ELR (cell line): ENCODE measurements at places on chromosomes 4 and X.

DNA sequence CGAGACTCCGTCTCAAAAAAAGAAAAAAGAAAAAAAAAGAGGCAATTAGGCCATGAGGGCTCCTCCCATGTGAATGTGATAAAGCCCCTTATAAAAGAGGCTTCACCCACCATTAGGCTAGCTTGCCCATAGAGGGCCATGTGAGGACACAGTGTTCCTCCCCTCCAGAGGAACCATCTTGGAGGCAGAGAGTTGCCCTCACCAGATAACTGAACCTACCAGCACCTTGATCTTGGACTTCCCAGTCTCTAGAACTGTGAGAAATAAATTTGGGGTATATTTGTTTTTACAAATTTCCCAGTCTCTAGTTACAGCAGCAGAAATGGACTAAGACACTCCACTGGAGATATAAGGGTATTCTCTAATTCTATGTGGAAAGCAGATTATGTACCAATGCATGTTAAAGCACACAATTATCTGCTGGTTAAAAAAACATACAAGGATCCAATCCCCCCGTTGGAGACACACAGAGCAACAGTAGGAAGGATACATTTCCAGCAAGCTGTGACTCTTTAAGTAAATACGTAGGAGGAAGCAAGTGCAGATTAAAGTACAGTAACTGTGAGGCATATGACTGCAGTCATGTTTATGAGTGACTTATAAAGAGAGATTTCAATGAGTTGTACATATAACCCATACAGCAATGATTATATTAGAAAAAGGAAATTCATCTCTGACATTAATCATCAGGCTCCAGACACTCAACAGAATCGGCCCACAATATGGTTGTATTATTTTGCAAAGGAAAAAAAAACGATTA is 21.4 kb downstream of the SH3RF1 start:
- DNase-seq, result peak; percentile 52

- DNase-seq, result no peak
Measured at GRCh38 chrX:10110316-10110935, 46.3 kb upstream of the CLCN4 start.

GRCh38 chr4:2860391-2861348 is 17.0 kb downstream of the ADD1 start:
- DNase-seq, result no peak

DNA sequence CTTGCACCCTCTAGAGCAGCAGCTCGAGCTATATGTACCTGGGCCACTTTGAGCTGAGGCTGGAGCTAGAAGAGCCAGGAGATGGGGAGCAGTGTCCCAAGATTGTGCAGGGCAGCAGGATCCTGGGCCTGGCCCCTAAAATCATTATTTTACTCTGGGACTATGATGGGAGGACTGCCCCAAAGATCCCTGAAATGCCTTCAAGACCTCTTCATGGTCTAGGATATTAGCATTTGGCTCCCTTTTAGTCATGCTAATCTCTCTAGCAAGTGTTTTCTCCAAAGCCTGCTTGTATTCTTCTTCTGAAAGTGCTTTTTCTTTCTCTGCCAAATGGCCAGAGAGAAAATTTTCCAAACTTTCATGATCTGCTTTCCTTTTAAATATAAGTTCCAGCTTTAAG is 211.6 kb downstream of the PARM1 start:
- no peak for DNase-seq

- peak; percentile 77 for DNase-seq
Measured at GRCh38 chr4:110005461-110006056, 92.9 kb downstream of the EGF start.

DNA sequence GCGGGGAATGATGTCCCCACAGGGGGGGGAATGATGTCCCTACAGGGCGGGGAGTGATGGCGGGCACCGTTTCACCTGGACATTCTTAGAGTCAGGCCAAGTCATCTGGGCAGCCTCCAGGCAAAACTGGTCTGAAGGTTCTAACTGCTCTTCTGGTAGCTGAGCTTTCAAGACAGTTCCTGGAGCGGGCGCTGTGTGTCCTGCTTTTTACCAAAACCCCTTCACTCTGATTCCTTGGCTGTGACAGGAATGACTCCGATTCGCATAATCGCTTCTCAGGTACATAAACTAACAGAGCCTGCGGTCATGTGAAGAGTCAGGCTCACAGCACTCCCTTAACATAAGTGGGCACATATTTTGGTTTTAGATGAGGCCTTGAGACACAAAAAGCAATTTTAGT is 836.0 kb downstream of the TRIML1 start:
- DNase-seq, result no peak

DNA sequence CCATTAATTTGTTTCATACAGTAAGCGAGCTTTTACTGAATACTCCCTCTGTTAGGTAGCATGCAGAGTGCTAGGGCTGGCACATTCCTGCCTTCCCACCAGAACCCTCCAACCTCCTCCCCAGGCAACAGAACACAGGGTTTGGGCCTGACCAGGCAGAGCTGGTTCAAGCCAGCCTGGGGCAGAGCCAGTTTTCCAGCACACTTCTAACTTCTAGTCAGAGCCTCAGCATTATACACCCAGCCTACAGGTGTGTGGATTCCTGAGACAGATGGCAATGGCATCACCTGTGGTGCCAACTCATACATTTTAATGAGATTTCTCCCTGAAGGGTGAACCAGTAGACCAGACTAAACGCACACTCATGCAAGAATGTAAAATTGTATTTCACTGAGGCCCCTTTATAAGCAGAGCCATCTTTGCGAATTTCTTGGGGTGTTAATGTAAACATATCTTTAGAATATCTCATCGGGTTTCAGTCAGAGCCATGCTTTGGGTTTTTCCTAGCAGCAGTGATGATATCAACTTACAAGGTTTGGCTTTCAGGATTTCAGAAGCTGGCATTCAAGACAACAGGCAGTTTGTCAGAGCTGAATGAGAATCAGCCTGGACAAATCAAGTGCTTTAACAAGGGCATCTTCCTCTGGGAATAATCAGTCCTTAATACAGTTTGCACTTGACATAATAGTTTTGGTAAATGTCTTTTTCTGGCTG is 92.0 kb downstream of the GATB start:
- DNase-seq, result no peak

GRCh38 chr4:70754990-70755688 is 33.4 kb downstream of the RUFY3 start:
- DNase-seq, result no peak

- peak; percentile 4 for DNase-seq
Measured at GRCh38 chr4:86497131-86497530, 97.0 kb upstream of the PTPN13 start.

GRCh38 chr4:141922236-141922635 is 285.9 kb downstream of the IL15 start:
- no peak for DNase-seq

- no peak for DNase-seq
Measured at GRCh38 chr4:158168606-158169005, 4.2 kb downstream of the GASK1B start.

DNA sequence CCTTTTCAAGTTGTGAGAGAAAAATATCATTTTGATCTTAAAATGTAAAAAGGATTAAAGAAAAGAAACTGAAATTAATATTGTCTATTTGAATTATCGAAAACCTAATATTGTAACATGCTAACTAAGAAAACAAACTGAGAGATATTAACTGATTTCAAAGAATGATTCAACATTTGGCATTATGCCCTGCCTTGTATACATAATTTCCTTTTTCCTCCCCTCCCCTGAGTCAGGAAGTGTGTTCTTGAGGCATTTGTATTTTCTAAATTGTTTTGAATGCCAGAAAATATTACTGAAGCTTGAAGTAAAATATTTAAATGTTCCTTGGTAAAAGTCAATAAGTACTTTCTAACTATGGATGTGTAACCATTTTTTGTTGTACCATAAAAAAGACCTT is 49.4 kb downstream of the RPS6KA3 start:
- peak; percentile 80 for DNase-seq

- peak; percentile 88 for DNase-seq
Measured at GRCh38 chr4:26717332-26717731, 133.4 kb downstream of the TBC1D19 start.

- DNase-seq, result peak; percentile 77
Measured at GRCh38 chrX:97399400-97399799, 515.7 kb downstream of the RPA4 start.

DNA sequence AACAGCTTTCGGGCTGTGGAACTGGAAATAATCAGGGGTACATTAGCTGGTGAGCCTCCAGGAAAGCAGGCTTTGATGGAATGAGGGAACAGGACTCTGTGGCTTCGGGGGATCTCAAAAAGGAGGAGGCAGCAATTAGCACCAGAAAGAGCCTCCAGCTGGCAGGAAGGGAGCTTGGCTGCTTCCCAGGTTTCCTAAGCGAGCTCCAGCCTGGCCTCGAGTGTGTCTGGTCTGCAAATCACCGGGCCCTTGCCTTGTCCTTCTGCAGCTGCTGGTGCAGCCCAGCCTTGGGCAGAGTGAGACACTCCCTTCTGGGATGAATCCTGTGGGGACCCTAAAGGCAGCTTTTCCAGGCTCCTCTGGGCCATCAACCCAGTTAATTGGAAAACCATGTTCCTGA is 10.7 kb upstream of the PDHA1 start:
- no peak for DNase-seq

GRCh38 chr4:95985051-95985450 is 145.2 kb downstream of the PDHA2 start:
- no peak for DNase-seq

DNA sequence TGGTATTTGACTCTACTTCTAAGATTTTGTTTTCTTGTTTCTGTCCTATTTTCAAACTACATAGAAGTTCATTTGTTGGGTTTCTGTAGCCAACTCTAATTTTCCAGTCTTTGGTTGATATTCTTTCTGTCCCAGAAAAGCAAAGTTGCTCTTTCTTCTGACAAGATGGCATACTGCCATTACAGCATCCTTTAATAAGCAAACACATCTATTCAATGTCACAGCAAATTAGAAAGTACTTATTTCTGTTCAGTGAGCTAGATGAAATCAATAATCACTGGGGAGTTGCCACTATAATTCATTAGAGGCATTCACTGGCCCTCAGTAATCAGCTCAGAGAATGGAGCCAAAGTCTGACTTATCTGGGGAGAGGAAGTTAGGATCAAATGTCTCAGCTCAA is 1258.0 kb upstream of the IGFBP7 start:
- no peak for DNase-seq

DNA sequence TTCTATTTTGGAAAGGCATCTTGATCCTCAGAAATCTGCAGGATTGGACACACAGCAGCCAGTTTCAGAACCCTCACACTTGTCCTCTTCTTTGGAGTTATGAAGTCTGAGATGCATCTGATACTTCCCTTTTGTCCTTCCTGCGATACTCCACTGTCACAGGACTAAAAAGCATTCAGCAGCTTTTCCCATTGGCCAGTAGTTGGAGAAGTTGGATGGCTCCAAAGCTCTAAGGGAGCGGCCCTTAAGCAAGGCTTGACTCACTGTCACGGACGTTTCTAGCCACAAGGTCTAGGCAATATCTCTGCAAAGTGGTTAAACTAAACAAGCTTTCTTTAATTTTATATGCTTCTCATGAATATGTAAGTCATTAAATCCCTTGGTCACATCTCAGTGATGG is 417.0 kb downstream of the AFF2 start:
- DNase-seq, result no peak

GRCh38 chrX:41730081-41730480 is 6.1 kb downstream of the GPR82 start:
- DNase-seq, result no peak

DNA sequence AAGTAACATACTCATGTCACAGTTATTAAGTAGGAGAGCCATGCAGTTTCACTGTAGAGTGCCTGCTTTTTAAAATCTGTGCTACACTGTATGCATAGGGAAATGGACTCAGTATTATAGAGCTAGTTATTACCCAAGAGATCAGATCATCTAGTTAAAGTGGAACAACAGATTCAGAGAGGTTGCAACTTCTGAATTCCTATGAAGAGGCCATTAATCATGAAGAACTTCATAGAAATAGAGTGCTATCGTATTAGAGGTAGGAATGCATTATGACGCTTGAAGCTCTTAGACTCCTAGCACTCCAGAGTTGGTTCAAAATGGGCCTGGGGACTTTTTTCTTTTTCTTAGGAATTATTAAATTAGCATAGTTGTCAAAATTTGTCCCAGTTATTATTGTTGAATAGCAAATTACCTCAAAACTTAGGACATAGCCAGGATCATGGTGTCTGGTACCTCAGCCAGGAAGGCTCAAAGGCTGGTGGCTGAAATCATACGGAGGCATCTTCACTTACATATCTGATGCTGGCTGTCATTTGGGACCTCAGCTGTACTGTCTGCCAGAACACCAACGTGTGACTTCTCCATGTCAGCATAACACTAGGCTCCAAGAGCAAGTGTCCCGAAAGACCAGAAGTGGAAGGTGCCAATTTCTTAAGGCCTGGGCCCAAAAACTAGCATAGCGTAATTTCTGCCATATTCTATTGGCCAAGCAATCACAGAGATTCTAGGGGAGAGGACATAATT is 125.7 kb downstream of the STAG2 start:
- DNase-seq, result no peak

DNA sequence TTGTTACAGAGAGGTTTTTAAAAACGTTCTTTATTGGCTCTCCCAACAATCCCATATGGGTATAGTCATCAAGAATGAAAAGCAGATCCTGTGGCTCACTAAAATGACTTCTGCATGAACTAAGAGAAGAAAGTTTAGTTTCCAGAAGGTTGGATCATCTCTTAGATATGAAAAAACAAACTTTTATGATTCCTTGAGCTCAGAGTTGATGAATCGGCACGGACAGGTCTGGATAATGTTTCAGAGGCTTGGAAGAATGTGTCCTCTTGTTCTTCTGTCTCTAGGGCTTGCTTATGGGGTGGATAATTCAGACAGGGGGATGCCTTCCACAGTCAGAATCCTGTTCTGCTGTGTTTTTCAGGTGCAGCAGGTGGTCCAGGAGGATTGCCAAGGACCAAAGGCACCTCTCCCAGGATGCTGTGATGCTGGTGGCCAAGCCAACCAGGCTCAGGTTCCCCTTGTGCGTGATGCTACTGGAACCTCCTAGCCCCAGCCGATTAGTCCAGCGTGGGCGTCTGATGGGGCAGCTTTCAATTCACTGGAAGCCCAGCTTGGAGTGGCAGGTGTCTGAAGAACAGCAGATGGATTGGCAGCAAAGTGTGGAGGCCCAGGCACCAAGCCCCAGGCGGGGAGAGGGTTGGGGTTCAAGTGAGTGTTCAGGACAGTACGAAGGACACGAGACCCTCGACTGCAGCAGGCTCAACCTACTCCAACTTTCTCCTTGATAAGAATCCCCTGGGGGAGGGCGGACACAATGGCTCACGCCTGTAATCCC is 30.3 kb downstream of the CCKAR start:
- peak; percentile 33 for DNase-seq

DNA sequence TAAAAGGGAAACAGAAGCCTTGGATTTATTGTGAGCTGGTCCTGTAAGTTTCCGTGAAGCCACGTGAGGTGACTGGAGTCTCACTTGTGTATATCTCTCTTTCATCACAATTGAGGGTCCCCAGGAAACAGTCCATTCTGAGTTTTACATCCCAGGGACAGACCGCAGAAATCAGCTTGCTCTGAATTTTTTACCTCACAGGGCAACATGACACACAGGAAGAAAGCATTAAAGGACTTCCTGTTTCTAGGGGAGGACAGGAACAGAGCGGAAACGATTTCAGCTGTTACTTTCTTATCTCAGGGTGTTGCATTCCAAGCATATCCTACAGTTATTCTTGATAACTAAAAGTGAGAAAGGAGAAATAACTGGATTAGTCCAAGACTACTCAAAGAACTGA is 553.5 kb downstream of the TRAM1L1 start:
- no peak for DNase-seq
